ENCODE measurements at places on chromosomes 6 and 20. TPM values are rescaled to one million over a fixed set of nuclear protein-coding genes. Genes with fewer than 3 reads are reported as not detected.

- no peak for DNase-seq
Measured at GRCh38 chr6:155958550-155958949, 502.9 kb upstream of the NOX3 start.

CPNE5 gene
- 0.11 TPM for total RNA-seq

TFAP2C gene
- not detected for total RNA-seq

- DNase-seq: no peak
Measured at GRCh38 chr20:14445310-14445709, 107.9 kb upstream of the FLRT3 start.

GRCh38 chr6:38310061-38310460, 329.7 kb downstream of the BTBD9 start:
- DNase-seq: peak; percentile 57

DNA sequence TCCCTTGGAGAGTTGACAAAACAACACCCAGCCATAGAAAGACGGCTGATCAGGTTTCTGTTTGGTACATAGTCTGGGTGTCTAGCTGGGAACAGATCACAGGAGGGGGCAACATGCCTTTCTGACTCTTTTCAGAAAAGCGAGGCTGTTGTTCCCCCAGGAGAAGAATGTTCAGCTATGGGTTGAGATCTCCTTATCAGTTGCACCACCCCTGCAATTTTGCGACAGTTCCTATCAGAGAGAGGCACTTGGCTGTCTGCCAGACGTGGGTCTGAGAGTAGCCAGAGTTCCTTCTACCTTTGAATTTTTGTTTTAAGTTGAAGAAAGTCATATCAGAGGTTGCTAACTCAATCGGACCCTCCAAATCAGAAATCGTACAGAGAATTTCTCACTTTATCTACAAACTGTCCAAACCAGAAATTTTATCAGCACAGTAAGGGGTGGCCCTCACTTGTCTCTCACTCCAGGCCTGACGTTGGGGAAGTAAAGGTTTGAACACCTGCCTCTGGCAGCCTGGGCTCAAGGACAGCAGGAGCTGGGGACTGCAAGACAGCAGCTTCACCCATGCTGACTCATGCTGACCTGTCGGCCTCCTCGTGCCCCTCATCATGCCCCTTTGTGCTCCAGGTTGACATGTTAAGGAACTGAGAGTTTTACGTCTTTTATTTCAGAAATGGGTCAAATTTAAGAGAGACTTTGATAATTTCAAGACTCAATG, 42.3 kb downstream of the TMC2 start:
- DNase-seq: no peak

Measured in gastrocnemius medialis (tissue), 4 donors.